ENCODE measurements at places on chromosomes 7 and 10. TPM values are rescaled to one million over a fixed set of nuclear protein-coding genes. Genes with fewer than 3 reads are reported as not detected.

The CHST15 gene
- total RNA-seq: 0.12 TPM

DNA sequence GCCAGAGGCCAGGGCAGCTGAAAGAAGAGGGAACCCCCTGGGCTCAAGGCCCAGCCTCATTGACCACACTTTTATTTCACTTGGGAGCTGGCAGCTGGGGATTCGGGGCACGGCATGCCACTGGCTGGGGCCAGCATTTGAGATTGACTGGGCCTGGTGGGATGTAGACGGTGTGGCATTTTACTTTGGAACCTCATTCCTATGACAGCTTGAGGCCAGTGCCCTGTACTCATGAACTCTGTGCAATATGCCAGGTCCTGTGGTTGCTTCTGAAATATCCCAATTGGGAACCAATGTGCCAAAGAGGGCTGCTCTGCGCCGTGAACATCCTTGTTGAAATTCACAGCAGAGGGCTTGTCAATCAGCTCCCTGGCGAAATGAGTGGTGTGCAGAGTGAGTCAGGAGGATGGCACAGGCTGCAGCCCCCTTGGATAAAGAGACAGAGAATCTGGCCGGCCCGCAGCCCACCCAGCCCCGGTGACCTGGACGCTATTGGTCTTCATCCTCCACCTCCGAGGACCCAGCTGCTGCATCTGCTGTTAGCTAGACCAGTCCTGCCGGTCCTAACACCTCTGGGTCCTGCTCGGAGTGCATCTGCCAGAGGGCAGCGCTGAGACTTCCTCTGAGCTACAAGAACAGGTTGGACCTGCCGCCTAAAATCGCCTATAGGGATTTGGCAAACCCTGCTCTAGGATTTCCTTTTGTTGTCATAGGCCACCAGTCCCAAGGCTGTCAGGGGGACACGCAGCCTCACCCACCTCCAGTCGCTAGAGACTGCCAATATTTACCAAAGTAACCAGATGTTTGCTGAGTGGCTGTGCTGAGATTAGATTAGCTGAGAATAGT, 58.0 kb downstream of the PRKAG2 start:
- no peak for DNase-seq

DNA sequence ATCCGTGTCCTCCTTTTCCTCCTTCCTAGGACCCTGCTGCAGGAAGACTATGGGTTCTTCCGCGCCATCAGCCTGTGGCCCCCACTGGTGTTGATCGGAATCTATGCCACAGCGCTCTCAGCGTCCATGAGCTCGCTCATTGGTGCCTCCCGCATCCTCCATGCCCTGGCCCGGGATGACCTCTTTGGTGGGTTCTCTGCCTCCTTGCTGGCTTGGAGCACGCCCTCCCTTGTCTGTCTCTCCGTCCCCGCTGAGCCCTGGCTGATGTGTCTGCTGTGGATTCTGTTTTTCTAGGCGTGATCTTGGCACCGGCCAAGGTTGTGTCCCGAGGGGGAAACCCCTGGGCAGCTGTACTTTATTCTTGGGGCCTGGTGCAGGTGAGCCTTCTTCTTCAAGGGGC, 7.3 kb upstream of the TRIP6 start:
- no peak for DNase-seq

The SFXN2 gene
- 17.8 TPM for total RNA-seq

GRCh38 chr10:35552650-35553342, 52.3 kb upstream of the GJD4 start:
- DNase-seq: no peak

DNA sequence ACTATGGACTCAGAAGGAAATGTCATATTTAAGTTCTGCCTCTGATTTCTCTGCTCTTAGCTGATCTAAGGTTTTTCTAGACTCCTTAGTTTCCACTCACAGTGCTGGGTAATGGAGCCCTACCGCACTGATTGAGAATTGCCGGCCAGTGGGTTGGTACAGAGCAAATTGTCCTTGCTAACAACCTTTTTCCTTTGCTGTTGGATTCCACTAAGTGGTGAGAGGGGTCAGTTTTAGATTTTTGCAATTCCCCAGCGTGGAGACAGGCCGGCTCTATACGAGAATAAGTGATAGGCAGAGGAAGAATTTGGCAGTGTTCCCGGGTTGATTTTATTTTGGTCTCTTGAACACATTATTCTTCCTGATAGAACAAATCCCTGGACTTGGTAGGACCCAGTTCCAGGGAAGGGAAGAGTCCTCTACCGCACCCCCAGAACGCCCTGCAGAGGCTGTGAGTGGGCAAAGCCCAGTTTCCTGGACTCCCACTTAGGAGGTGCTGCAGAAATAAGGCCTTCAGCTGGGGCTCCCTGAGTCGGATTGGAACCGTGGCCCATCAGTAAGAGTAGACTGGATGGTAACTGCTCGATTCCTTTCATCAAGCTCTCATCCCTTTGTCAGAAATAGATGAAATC, 3.0 kb upstream of the NRP1 start:
- DNase-seq: no peak

- DNase-seq: no peak
These were observed 737.8 kb downstream of the LRMDA start for GRCh38 chr10:76169246-76169645.

DNA sequence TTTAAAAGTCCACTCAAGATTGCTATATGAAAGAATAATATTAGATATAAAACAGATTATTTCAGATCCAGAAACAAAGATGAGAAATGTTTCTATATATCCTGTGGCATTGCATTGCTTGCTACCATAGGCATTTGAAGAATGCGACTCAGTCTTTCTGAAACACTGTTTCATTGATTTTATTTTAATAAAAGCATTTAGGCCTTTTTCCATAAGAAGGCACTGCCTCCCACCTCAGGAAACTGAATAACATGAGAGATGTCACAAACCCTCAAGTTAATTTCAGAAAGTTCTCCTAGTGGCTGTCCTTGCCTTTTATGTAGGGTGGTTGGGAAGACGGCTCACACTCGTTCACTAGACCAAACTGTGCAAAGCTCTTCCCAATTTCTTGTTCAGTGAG, 23.3 kb downstream of the PRPS1L1 start:
- DNase-seq: no peak

The PLEKHS1 gene
- not detected for total RNA-seq

The NODAL gene
- total RNA-seq: not detected

- no peak for DNase-seq
These were observed 171.9 kb upstream of the CACNA2D1 start for GRCh38 chr7:82615527-82615926.

- no peak for DNase-seq
These were observed 164.9 kb upstream of the AGR3 start for GRCh38 chr7:17046666-17047065.

The OGDHL gene
- total RNA-seq: 0.36 TPM

- DNase-seq: no peak
These were observed 22.9 kb downstream of the ABRAXAS2 start for GRCh38 chr10:124824507-124824906.

DNA sequence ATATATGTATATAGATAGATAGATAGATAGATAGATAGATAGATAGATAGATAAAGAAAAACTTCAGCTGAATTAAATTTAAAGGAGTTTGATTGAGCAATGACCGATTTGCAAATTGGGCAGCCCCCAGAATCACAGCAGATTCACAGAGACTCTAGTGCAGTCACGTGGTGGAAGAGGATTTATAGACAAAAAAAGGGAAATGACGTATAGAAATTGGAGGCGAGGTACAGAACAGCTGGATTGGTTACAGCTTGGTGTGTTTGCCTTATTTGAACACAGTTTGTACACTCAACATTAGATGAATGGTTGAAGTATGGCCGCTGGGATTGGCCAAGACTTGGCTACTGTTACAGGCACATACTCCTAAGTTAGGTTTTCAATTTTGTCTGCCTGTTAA, 8.2 kb upstream of the PODXL start:
- no peak for DNase-seq

- DNase-seq: peak; percentile 98
These were observed 465 bp upstream of the TRIM24 start for GRCh38 chr7:138459413-138460175.

- no peak for DNase-seq
These were observed 46.6 kb downstream of the CLEC2L start for GRCh38 chr7:139570119-139570518.

GRCh38 chr10:11341283-11341960, 270.0 kb downstream of the USP6NL start:
- DNase-seq: no peak

DNA sequence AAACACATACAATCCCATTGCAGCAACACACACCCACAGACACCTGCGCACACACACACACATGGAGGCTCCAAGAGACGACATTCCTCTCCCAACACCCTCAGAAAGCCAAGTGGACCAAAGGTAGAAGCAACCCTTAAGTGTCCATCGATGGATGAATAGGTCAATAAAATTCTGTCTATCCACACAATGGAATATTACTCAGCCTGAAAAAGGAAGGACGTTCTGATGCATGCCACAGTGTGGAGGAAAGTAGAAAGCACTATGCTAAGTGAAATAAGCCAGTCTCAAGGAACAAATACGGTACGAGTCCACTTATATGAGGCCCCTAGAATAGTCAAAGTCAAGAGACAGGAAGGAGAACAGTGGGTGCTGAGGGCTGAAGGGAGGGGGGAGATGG, 174.4 kb downstream of the GRID1 start:
- no peak for DNase-seq

DNA sequence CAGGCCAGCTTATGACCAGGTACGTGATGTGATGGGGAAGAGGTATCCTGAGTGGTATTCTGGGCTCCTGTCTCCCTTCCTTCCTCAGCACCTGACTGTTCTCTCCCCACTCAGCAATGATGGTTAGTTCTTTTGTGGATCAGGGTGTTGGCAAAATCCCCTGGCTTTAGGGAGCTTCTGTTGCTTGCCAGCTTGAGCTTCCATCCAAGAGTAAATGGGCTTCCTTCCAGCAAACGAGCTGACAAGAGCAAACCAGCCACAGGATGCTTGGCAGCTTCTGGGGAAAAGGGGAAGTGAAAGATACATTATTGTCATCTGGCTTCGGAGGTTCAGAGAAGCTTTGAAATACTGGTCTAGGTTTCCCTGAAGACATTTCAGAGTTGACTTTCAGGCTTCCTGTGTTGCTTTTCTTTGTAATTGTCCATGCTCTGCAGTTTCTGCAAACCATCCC, 5.2 kb downstream of the DUSP5 start:
- peak; percentile 58 for DNase-seq

GRCh38 chr10:33240931-33241330, 93.5 kb downstream of the NRP1 start:
- no peak for DNase-seq

- no peak for DNase-seq
These were observed 45.1 kb downstream of the ADD3 start for GRCh38 chr10:110052916-110053315.

DNA sequence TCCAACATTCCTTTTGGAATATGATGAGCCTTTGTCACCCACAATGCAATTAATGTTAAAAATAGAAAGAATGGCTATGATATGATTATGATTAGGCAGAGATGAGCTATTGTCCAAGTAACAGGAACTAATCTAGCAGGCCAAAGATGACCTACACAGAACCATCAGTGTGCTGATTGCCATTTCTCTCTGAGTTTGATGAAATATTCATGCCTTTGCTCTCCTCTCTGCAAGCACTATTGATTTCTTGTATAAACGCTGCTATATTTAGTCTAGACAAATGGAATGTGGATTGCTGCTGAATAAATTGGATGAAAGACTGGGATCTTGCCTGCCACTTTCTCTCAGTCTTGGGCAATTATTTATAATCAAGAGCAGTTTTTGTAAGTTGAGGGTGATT, 85.4 kb downstream of the HDAC9 start:
- DNase-seq: no peak

- no peak for DNase-seq
These were observed 30.9 kb upstream of the LMTK2 start for GRCh38 chr7:98075801-98076200.

DNA sequence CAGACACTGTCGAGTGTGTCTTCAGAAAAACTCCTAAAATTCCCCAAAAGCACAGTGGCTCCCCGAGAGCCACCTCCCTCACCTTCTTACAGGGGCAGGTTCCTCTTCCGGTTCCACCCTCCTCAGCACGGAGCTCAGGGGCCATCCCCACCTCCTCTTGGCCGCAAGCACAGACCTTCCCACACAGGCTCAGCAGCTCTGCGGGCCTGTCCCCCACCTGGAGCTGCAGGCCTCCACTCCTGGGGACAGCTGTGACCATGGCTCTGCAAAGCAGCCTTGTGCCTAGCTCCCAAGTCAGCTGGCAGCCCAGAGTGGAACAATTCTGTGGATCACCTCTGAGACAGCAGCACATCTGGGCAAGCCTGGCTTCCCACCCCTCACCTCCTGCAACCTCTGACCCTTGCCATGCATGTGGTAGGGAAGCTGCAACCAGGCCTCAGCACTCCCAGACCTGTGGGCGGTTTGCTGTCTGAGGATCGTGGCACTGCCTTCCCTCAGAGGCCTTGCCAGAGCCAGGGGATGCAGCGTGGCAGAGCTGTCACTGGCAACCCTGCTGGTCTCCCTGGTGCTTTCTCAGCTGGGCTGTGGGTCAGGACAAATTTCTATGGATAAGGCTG, 79.7 kb downstream of the ALOX5 start:
- DNase-seq: no peak

DNA sequence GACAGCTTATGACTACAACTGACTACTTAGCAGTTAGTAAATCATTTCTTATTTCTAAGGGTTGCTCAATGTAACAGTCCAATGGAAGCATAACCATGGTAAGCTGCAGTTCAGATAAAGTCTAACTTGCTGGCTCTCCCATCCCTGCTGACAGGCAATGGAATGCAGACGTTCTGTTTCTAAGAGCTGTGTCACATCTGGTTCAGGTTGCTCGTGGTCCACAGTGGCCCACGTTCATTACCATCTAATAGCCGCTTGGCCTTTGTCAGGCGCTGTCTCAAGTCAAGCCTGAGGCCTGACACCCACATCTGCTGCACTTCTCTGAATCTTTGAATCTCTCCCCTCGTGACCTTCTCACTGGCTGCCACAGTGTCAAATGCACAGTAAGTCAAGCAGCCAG, 240.8 kb downstream of the FGFR2 start:
- DNase-seq: no peak

The UNCX gene
- not detected for total RNA-seq

DNA sequence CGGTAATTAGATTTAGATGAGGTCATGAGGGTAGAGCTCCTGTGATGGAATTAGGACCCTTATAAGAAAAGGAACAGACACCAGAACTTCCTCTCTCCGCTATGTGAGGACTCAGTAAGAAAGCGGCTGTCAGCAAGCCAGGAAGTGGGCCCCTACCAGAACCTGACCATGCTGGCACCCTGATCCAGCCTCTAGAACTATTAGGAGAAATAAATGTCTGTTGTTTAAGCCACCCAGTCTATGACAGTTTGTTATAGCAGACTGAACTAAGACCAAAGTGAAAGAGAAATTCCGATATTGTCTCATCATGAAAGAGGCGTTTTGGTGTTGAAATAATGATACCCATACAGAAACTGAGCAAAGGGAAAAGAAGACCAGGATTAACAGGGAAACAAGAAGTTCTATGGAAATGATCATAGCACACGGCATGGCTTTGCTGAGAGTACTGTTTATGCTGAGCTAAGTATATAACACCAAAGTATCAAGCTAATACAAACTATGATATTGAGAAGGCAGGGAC, 9.2 kb downstream of the CLEC2L start:
- DNase-seq: no peak

DNA sequence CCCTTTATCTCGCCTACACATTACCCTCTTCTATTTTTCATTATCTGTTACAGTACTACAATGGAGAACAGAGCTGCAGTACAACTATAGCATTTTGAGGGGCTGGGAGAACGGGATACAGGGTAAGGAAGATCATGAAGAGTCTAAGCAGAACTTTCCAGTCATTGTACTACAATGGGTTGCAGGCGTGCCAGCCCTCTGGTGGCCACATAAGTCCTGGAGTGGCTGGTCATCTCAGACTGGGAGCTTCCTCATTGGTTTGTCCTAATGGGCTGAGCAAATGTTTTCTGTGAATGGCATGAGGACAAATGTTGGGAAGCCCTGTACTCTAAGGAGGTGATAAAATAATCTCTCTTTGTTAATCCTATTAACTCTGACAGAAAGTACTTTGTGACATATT, 33.0 kb downstream of the TMEM106B start:
- DNase-seq: no peak

The CAV2 gene
- total RNA-seq: not detected

Measured in activated CD4-positive, alpha-beta memory T cell treated with anti-CD3 and anti-CD28 coated beads for 36 hours (primary cell).